ENCODE measurements at places on chromosomes 6 and 20. TPM values are rescaled to one million over a fixed set of nuclear protein-coding genes. Genes with fewer than 3 reads are reported as not detected.

- no peak for DNase-seq
- H3K27ac ChIP-seq: no peak overlapping the region
- no peaks in the 10 kb centered on the region for H3K4me1 ChIP-seq
- H3K27me3 ChIP-seq: no peaks in the 10 kb centered on the region
Measured at GRCh38 chr6:144574796-144575195, 289.7 kb downstream of the UTRN start.

GRCh38 chr6:160348223-160349019, at the start of gene SLC22A3:
Gene SLC22A3 (plus strand): TSS chr6:160348378. CDS start chr6:160348420, 42 bp downstream.
- peak; percentile 74 for DNase-seq
- H3K27ac ChIP-seq: peak within 1 kb of the TSS; percentile 56
- H3K27me3 ChIP-seq: peaks cover 26% of the 10 kb centered on the region
- H3K4me3 ChIP-seq: peak within 1 kb of the TSS; percentile 57

DNA sequence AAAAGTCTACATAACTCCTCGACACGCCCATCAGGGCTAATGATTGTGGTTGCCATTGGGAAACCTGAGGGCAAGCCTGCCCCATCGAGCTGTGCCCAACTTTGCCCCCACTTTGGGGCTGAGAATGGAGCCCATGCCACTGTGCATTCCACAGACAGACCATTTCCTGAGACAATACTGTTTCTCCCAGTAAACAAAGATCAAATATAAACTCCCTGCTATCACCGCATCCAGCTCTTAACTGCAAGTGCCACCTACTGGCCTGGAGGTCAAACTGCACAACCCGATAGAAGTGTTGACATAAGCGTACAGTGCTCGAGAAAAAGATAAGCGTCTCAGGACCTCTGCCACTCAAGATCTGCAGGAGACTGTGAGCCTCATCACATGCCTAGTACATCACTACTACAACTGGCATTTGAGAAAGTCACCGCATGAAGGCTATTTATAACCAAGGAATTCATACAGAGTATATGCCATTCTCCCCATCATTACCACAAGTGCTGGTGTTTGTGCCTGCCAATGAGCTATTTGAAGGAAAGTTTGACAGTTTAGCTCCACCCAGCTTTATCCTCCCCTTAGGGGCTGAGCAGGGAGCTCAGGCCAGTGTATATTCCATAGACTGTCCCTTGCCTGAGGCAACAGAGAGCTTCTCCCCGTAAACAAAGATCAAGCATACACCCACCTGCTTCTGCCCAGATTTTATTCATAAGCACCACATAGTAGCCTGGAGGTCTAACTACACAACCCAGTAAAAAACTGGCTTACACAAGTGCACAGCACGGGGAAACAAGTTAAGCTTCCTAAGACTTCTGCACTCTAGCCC, 4.5 kb upstream of the DEFB126 start:
- H3K27ac ChIP-seq: no peak overlapping the region
- no peak for DNase-seq

- H3K27me3 ChIP-seq: peaks cover 81% of the 10 kb centered on the region
- H3K4me3 ChIP-seq: peak overlapping the region; percentile 3
- H3K27ac ChIP-seq: no peak overlapping the region
- H3K4me1 ChIP-seq: peaks cover 19% of the 10 kb centered on the region
Measured at GRCh38 chr20:25084626-25085187, 2.8 kb upstream of the VSX1 start.

DNA sequence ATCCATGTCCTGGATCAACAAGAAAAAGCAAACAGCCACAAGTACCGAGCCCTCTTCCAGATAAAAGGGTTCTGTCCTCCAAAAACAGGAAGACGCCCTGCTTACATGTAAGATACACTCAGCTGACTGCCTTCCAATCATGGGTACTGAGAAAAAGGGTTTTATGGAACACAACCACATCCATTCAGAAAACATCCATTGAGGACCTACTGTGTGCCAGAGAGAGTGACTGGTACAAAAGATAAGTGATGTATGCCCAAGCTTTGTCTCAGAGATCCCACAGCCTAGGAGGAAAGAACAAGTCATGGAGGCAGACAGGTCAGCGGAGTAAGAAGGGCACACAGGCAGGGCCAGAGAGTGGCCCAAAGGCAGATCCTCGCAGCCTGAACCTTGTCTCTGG, 94.8 kb upstream of the SSTR4 start:
- no peak overlapping the region for H3K4me3 ChIP-seq
- no peaks in the 10 kb centered on the region for H3K27me3 ChIP-seq
- no peak for DNase-seq

DNA sequence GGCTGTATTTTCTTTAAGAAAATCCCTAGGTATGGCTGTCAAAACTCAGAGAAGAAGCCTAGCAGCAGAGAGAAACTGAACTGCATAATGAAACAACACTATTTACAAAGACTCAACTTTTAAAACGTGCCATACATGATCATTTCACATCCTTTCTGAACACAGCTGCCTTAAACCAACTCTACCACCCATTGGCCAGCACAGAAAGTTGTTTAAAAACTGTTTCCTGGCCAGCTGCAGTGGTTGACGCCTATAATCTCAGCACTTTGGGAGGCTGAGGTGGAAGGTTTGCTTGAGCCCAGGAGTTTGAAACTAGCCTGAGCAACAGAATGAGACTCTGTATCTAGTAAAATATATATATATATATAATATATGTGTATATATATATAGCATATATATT, 336.4 kb upstream of the SOX4 start:
- no peaks in the 10 kb centered on the region for H3K27me3 ChIP-seq
- no peak for DNase-seq
- no peak overlapping the region for H3K27ac ChIP-seq
- H3K4me1 ChIP-seq: no peaks in the 10 kb centered on the region

GRCh38 chr6:36441307-36441894, 1.3 kb downstream of the PXT1 start:
- H3K27ac ChIP-seq: peak overlapping the region; percentile 97
- no peaks in the 10 kb centered on the region for H3K27me3 ChIP-seq
- peak; percentile 94 for DNase-seq
- H3K4me1 ChIP-seq: peaks cover 38% of the 10 kb centered on the region

- H3K36me3 ChIP-seq: peaks cover 24% of the 10 kb centered on the region
- no peaks in the 10 kb centered on the region for H3K27me3 ChIP-seq
- peak overlapping the region; percentile 61 for H3K4me3 ChIP-seq
Measured at GRCh38 chr6:35318196-35319171, 20.9 kb downstream of the DEF6 start.

- peaks cover 75% of the 10 kb centered on the region for H3K36me3 ChIP-seq
- no peaks in the 10 kb centered on the region for H3K4me1 ChIP-seq
- H3K4me3 ChIP-seq: no peak overlapping the region
- no peaks in the 10 kb centered on the region for H3K27me3 ChIP-seq
- H3K27ac ChIP-seq: no peak overlapping the region
- DNase-seq: no peak
Measured at GRCh38 chr6:489762-490161, 98.2 kb downstream of the IRF4 start.

WFDC6 gene
- not detected for total RNA-seq

GRCh38 chr6:43947860-43948259, 177.8 kb downstream of the VEGFA start:
- H3K4me3 ChIP-seq: no peak overlapping the region
- no peak for DNase-seq
- H3K4me1 ChIP-seq: no peaks in the 10 kb centered on the region

GGTLC1 gene
- 57.2 TPM for total RNA-seq

DNA sequence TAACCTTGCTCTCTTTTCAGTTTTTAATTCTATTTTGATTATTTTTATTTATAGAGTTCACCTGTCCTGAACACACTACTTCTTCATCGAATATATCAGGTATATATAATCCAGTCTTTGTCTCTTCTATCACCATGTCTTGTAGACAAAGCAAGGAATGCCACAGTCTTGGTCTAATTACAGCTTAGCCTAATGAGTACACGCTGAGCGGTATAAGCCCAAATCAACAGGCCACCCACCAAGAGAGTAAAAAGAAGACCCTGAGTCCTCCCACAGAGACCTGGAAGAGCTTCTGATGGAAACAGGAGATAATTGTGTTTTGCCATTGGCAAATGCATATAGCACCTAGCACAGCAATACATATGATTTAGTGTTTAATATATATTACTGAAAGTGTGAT, 68.7 kb upstream of the TCF21 start:
- no peaks in the 10 kb centered on the region for H3K36me3 ChIP-seq
- no peak overlapping the region for H3K4me3 ChIP-seq
- no peak for DNase-seq
- H3K4me1 ChIP-seq: no peaks in the 10 kb centered on the region
- H3K27me3 ChIP-seq: no peaks in the 10 kb centered on the region
- H3K27ac ChIP-seq: no peak overlapping the region

ASXL1 gene
- 71.9 TPM for total RNA-seq

PHIP gene
- total RNA-seq: 35.6 TPM

GRCh38 chr20:24737212-24737850, 211.7 kb upstream of the CST7 start:
- H3K4me3 ChIP-seq: no peak overlapping the region
- no peak for DNase-seq
- no peaks in the 10 kb centered on the region for H3K27me3 ChIP-seq
- H3K36me3 ChIP-seq: no peaks in the 10 kb centered on the region
- no peaks in the 10 kb centered on the region for H3K4me1 ChIP-seq

GRCh38 chr6:89989742-89990141, 95.5 kb downstream of the GJA10 start:
- no peak for DNase-seq
- H3K27me3 ChIP-seq: no peaks in the 10 kb centered on the region
- no peak overlapping the region for H3K4me3 ChIP-seq
- H3K4me1 ChIP-seq: peaks cover 3% of the 10 kb centered on the region

HMGCLL1 gene
- total RNA-seq: 4.3 TPM
